ENCODE measurements at places on chromosomes 3 and 15.

GRCh38 chr3:4562595-4562994, 69.4 kb downstream of the ITPR1 start:
- DNase-seq: no peak

DNA sequence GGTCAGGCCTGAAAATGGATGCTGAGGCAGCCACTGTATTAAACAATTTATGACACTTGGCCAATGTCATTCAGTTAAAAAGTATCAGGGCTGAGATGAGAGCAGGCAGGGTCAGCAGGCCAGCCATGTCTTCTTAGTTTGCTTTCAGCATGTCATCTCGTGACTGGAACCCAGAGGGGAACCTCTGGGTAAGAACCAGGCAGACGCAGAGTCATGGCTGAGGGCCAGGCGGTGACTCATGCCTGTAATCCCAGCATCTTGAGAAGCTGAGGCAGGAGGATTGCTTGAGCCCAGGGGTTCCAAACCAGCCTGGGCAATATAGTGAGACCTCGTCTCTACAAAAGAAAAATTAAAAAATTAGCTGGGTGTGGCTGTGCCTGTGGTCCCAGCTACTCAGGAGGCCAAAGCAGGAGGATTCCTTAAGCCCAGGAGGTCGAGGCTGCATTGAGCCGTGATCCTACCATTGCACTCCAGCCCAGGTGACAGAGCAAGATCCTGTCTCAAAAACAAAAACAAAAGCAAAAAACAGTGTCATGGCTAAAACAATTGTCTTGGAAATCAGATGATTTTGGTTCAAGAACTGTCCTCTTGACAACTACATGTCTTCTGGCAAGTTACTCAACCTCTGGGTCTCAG, 11.7 kb downstream of the BCL2L10 start:
- DNase-seq: no peak

- DNase-seq: no peak
These were observed 15.7 kb upstream of the ARID3B start for GRCh38 chr15:74525309-74525708.

DNA sequence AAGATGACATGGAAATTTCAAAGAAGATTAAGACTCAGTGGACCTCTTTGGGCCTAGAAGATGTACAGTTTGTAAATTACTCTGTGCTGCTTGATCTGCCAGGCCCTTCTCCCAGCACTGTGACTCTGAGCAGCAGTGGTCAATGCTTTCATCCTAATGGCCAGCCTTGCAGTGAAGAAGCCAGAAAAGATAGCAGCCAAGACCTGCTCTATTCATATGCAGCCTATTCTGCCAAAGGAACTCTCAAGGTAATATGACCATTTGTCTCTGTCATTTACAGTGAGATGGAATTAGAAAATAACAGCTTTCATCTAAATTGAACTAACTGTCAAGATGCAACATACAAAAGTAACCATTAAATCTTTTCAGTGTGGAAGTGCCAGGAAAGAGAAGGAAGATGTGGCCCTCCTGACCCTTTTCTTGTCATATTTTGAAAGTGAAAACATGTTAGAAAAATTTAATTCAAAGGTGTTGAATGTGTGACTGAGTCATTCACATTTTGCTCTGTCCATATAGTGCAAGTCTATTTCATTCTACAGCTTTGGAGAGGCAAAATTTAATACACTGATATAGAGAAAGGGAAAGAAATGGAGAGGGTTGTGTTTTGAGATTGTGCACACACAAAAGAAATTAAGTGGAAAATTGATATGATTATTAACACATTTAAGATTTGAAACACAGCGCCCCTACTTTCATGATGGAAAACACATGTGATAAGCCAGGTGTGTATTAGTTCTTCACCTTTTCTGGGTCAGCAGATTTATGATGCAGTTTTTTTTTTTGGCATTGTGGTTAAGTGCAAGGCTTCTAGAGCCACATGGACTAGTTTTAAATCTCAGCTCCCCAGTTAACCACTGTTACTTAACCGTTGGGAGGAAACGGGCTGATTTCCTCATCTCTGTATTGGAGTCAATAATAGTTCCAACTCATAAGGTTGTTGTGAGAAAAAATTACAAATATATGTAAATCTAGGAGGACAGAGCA, 375.1 kb downstream of the NAALADL2 start:
- DNase-seq: no peak

DNA sequence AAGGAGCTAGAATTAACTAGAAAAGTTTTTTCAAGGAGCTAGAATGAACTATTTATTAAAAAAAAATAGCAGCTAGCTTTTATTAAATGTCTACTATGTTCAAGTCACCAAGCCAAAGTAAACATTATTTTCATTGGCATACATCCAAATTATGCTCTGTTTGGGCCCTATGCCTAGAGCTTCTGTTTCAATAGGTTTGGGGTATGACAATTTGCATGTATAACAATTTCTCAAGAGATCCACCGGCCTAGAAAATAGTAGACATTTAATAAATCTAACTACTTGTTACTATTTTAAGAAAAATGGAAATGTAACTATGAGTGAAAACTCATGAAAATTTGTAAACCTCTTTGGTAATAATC, 8.0 kb downstream of the GABRR3 start:
- no peak for DNase-seq

DNA sequence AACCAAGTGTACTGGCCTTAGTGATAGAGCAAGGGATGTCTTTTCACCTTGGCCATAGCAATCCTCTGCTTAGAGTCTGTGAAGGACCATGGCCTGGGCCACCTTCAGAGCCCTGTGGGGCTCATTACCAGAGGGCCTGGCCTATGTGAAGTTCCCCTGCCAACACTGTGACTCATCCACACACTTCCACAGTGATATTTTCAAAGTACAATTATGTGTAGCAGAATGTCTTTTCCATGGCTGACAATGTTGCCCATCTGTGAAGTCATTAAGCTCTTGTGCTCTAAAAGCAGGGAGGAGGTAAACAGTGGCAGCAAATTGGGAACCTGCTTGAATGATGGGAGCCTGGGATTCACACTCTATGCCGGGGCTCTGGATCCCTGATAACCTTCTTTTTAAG, 12.2 kb upstream of the CACNA1D start:
- no peak for DNase-seq

DNA sequence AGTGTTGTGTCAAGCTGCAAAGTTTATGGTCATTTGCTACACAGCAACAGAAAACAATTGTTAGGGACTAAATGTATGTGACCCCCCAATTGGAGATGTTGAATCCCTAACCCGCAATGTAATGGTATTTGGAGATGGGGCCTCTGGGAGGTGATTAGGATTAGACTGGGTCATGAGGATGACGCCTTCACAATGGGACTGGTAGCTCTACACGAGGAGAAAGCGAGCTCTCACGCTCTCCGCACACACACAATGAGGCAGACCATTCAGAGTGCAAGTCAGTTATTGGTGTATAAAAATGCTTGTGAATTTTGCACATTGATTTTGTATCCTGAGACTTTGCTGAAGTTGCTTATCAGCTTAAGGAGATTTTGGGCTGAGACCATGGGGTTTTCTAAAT, 116.9 kb upstream of the NSMCE3 start:
- DNase-seq: no peak

Measured in stimulated activated CD8-positive, alpha-beta memory T cell treated with anti-CD3 and anti-CD28 coated beads, Interleukin-4, amount 100 ng/mL, for 4 hours (primary cell).